Brain pericyte (primary cell): ENCODE measurements at places on chromosomes 3 and 15.

DNA sequence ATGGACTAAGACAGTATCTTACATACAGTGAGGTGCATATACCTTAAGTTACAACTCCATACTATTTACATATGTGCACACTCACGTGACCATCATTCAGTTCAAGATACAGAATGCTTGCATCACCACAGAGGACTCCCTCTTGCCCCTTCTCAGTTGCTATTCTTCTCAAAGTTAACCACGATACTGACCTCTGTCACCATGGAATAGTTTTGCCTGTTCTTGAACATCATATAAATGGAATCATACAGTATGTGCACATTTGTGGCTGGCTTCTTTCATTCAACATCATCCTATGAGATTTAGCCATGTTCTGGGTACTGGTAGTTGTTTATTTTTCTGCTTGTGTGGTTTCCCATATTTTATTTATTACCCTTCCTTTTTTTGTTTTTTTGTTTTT lies 10.4 kb upstream of the ZSCAN2 start:
- no peak for DNase-seq

DNA sequence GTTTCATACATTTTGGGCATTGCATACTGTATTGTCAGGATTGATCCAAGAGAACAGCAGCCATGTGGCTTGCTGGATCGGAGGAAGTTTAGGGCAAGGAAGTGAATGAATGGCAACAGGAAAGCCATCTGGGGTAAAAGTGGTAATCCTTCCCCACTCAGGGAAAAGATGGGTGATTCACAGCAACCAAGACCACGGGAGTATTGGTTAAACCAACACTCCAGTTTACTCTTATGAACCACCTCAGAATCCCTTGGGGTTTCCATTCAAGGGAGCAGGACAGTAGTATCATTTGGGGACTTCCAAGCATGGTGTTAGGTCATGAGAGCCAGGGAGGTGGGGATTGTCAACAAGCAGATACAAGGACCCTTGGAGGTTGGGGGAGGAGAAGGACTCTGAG lies 25.2 kb upstream of the ZBTB38 start:
- DNase-seq: no peak

DNA sequence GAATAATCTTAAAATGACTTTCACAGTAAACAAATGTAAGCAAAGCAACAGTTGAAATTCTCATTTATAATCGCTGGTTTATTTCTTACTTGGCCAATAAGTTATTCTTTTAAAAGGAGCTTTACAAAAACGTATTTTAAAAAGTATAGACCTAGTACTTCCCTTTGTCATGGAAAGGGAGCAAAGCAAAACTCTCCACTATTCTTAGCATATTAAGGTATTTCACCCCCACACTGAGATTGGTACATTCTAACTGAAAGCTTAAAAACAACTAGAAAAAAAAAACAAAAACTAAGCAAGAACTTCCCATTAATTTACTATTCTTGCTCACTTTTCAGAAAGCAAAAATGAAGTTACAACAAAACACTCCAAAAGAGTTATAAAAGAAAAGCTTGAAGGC lies 1.5 kb downstream of the ATG3 start:
- no peak for DNase-seq

GRCh38 chr3:191237047-191237882 lies 38.2 kb downstream of the OSTN start:
- no peak for DNase-seq

GRCh38 chr3:170868577-170869238 lies 1.3 kb downstream of the RPL22L1 start:
- no peak for DNase-seq

DNA sequence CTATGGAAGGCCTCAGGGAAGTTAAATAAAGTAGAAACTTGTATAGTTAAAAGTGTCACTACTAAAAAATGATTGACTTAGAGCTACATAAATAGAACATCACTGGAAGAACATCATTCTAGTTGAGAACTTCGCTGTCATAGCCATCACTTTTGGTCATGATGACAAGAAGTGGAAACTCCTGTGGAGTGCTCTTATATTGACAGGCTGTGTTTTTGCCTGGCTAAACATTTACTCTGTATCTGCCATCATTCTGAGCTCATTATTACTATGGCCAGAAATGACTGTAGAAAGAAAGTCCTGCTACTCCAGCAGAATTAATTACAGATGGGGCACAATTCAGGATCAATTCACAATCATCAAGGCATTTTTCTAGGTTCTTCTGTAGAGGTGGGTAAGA lies 165.1 kb upstream of the GOLIM4 start:
- no peak for DNase-seq

- DNase-seq: no peak
These were observed 444.9 kb upstream of the THBS1 start for GRCh38 chr15:39135989-39136388.

DNA sequence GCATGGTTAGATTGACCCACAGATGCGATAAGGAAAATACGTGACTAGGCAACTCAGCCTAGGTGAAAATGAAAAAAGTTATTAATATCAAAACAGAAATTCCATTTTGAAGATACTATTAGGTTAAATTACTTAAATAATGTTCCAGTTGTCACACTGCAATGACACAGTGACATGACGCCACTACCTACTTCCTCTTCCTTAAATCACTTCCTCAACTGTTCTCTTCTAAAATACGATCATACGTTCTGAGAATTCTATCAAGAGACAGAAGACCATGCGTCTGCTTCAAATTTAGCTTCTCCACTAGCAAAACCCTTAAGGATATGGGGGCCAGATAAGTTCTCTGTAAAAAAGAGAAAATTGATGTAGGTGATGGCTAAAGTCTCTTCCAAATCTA lies 18.2 kb downstream of the CMTM6 start:
- DNase-seq: no peak

DNA sequence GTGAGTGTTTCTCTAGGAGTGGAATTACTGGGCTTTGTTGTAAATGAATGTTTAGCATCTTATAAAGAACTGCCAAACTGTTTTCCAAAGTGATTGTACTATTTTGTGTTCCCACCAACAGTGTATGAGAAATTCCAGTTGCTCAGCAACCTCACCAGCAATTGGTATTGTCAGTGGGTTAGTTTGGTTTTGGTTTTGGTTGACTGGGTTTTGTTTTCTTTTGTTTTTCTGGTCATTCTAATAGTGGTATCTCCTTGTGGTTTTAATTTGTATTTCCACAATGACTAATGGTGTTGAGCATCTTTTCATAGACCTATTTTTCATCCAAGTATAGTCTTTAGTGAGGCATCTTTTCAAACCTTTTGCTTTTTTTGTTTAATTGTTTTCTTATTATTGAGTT lies 27.1 kb downstream of the FILIP1L start:
- DNase-seq: no peak

DNA sequence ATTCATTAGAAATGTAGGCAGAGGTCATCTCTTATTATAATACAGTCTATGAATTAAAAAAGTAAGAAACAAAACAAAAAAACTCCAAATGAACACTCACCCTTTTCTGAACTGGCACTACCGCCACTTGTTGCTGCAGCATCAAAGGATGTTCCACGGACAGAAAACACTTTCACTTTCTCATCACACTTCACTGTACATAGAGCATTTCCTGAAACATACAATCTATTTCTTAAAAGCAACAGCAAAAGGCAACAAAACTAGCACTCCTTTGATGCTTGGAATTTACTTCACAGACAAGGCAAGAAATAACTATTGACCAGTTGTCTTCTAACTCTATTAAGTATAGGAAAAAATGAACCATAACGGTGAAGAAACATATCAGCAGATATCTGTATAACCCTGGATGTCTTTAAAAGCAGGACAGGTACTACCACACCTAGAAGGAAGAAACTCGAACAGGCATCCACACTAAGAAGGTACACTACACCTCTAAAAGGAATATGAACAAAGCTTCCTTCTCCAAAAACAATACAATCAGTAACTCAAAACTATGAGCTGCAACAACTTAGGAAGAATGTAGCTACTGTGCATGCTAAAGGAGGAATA lies 24.9 kb downstream of the ETFA start:
- no peak for DNase-seq

DNA sequence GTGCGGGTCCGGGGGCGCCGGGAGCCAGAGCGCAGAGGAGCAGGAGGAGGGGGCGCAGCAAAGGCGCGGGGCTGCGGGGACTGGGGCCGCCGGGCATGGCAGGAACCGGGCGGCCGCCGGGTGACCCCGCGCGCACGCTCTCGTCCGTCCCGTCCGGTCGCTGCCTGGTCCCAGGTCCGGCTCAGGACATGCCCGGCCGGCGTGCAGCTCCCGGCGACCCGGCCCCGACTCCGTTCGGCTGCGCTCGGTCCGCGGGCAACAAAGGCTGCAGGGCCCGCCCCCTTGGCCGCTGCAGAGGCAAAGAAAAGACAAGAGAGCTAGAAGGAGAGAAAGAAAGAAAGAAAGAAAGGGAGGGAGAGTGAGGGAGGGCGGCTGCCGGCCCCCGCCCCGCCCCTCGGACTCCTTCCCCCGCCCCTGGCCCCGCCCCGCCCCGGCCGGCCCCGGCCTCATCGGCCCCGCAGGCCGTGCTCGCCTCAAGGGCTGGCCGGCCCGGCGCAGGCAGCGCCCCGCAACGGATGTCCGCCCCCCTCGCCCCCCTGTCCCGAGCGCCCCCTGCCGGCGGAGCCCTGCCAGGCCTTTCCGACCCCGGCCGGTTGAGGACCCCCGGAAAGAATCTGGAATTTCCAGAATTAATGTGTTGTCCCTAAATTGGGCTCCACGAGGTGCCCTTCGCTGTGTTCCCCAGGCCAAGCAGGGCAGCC lies at the start of gene ADAMTS7:
Gene ADAMTS7 (minus strand): TSS at position 341 of the 701 bp plus-strand sequence. CDS start 244 bp downstream, at position 97.
- DNase-seq: no peak

- DNase-seq: no peak
These were observed 67.7 kb downstream of the VPS13C start for GRCh38 chr15:61992518-61992917.

DNA sequence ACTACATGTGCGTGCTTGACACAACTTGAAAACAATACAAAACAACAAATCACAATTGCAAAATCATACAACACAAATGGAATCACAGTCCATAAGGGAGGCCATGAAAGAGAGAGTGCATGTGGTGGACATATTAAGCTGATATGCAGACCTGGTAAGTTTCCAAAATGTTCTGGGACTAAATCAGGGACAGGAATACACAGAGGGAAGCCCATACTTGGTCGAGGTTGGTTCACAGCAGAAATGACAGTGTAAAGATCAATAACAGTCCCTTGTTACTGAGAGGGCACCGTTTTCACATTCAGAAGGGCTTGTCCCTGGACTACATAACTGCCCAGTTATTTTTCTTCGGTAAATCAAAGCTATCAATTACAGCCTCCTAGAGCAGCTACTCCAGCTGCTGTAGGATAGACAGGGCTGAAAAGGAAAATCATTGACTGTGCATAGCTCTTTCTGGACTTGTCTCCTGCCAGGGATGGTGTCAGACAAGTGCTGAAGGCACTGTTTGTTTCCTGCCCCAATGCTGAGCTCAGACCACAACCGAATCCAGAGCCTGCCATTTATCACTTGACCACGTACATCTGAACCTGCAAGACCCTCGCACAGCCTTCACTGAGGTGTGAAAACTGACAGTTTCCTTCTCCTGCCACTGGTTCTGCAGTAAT lies 79.5 kb upstream of the KCNMB2 start:
- no peak for DNase-seq

DNA sequence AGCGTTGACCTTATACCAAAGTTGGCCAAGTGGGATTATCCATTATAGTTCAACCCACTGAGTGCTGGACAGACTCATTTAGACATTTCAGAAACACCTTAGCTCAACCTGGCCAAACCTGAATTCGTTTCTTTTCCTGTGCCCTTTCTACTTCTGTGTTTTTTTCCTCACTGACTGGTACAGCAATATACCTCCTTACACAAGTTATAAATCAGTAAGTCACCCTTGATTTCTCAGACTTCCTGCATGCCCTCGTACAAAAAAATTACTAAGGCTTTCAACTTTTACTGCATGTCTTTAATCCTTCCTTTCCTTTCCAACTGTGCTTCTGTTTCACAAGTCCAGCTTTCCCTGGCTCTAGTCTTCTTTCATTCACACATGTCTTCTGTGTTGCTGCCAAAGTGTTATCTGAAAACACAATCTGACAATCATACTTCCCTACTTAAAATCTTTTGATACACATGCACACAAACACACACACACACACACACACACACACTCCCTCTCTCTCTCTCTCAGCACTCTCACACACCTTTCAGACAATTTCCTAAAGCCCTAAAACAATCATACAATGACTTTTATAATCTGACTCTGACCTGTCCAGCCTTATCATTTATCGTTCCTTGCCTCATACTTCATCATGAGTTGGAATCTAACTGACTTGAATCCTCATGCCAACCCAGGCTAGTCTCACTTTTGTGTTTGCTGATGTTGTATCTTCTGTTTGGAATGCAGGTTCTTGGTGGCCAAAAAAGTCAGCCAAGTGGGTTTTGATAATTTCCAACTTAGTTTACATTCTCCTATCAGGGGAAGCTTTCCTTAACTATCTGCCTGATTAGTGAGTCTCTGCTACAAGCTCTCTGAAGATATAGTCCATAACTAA lies 436.4 kb downstream of the NAALADL2 start:
- no peak for DNase-seq

- no peak for DNase-seq
These were observed 1.8 kb downstream of the MUC4 start for GRCh38 chr3:195809796-195810454.

DNA sequence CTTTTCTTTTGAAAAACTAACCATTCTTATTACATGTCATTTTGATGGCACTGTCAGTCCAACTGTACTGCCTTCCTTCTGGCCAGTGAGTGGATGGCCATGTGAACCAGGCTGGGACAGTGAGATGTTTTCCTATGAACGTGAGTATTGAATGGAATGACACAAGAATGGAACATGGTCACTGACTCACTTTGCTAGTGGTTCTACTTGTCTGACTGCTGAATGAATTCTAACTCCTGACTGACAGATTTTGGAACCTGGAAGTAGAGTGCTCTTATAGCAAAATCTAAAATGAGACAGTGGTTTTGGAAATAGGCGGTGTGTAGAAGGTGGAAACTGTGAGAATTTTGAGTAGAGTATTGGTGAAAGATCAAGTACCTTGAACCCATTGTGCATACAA lies 606.9 kb upstream of the KCNMB2 start:
- no peak for DNase-seq

- DNase-seq: no peak
These were observed 437.8 kb downstream of the NTRK3 start for GRCh38 chr15:87818756-87819155.

GRCh38 chr15:80176443-80176842 lies 23.6 kb downstream of the FAH start:
- no peak for DNase-seq

DNA sequence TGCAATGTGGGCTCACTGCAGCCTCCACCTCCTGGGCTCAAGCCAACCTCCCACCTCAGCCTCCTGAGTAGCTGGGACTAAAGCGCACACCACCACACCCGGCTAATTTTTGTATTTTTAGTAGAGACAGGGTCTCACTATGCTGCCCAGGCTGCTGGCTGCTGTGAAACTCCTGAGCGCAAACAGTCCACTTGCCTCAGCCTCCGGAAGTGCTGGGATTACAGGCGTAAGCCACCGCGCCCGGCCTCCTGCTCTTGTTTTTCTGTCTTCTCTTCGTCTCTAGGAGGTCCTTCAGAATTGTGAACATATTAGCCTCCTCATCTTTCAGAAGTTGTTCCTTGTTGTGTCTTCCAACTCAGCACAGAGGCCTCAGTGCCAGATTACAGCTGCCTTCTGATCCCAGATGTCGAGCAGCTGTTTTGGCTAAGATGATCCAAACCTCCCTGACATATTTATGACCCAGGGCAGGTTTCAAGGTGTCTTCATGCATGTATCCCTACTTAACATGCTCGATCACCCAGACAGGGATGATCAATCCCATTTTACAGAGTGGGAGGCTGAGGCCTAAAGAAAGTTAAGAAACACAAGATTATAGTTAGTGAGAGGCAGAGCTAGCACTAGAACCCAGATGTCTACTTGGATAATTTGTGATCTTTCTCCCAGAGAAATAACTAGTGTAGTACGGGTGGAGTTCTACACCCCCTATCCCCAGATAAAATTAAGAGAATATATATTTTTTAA lies 32.1 kb upstream of the UMPS start:
- no peak for DNase-seq
